Smooth muscle cell of the brain vasculature (primary cell): ENCODE measurements at places on chromosomes 6 and 20.

DNA sequence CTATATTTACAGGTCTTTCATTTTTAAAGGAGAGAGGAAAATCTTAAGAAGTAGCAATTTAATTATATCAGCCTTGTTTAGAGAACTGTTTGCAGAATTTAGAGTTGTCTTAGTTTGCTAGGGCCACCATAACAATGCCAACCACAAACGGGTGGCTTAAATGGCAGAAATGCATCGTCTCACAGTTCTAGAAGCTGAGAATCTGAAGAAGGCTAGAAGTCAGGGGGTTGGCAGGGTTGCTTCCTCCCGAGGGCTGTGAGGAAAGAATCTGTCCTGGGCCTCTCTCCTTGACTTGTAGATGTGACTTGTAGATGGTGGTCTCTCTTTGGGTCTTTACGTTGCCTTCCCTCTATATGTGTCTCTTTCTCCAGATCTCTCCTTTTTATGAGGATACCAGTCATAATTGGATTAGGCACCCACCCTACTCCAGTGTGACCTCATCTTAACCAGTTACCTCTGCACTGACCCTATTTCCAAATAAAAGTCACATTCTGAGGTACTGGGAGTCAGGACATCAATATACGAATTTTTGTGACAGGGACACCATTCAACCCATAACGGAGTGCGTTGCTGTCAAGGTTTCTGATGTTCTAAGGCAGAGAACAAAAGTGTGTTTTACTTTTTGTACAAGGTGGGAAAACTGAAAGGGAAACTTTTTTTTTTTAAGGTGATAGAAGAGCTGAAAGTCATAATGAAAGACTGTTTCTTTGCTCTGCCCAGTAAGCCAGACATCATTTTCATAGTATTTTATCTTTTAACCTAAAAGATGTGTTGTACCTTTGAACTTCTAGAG, 84.4 kb downstream of the SAMD3 start:
- DNase-seq: no peak

GRCh38 chr20:45433316-45433715, 17.4 kb downstream of the PIGT start:
- peak; percentile 36 for DNase-seq

- no peak for DNase-seq
Measured at GRCh38 chr20:1844325-1845162, 50.7 kb upstream of the SIRPA start.

GRCh38 chr6:80388507-80388906, 282.0 kb downstream of the BCKDHB start:
- DNase-seq: no peak

- no peak for DNase-seq
Measured at GRCh38 chr6:15952231-15953151, 176.4 kb upstream of the MYLIP start.

- no peak for DNase-seq
Measured at GRCh38 chr20:62161347-62161746, 17.8 kb downstream of the SS18L1 start.

- no peak for DNase-seq
Measured at GRCh38 chr20:44207126-44207723, 3.3 kb downstream of the OSER1 start.

DNA sequence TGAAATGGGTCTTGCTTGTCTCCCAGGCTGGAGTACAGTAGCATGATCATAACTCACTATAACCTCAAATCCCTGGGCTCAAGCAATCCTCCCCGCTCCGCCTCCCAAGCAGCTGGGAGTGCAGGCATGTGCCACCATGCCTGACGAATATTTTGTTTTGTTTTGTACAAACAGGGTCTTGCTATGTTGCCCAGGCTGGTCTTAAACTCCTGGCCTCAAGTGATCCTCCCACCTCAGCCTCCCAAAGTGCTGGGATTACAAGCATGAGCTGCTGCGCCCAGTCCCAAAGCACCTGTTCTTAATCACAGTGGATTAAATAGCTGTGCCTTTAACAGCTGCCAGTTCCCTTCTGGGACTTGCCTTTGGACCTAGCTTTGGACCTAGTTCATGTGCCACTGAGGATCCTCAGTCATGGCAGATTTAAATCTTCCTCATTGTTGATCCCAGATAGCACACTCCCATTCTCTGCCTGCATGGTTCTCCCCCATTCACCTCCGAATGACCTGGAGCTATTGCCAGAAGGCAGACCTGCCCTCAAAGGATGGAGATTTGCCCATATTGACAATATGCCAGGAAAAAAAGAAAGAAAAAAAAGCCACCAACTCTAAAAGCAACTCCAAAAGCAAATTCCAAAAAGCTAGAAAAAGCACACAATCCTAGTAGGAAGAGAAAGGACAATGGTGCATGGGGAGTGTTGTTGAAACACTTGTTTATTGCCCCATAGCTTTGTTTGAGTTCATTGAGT, 10.6 kb downstream of the POFUT1 start:
- DNase-seq: no peak

GRCh38 chr6:73610444-73611275, 43.1 kb downstream of the SLC17A5 start:
- no peak for DNase-seq

DNA sequence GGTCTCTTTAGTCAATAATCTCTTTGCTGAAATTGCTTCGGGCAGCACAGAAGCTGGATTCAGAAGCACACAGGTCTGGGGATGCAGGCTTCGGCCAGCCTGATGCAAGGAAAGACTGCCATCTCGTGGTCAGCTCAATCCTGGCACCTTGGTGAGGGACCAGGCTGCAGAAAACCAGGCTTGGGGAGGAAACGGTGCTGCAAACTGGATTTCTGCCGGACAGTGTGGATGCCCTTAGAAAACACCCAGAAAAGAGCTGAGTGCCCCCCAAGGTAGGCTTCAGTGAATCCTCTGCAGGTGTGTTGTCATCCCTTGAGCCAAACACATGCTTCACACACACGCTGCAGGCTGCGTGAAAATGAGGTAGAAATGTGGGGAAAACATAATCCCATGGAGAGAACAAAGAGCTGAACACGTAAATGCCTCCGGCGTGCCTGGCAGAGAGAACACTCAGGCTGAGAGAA, 89.8 kb upstream of the PAX1 start:
- peak; percentile 6 for DNase-seq

DNA sequence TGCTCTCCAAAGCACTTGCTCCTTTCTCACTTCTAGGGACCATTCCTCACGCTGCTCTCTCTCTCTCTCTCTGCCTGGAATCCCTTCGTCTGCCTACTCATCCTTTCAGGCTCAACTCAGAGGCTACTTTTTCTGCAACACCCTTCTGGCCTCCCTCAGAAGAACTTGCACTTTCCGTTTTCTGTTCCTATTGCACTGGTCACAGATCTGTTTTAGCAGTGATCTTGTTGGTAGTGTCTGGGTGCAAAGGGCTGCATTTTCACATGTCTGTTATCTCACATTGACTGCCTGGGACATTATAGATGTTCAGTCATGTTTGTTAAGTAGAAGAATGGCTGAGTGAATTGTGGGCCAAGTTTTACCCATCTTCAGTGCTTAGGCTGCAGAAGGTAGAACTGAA, 63.5 kb downstream of the RIN2 start:
- no peak for DNase-seq

GRCh38 chr20:25088267-25088666, 6.3 kb upstream of the VSX1 start:
- no peak for DNase-seq

GRCh38 chr6:31582230-31582643, at the start of gene LTB:
Gene LTB, minus strand, starts transcription at chr6:31582424. Its CDS starts 7 bp downstream, at chr6:31582417.
- DNase-seq: no peak

- no peak for DNase-seq
Measured at GRCh38 chr6:91485047-91485446, 898.2 kb upstream of the MAP3K7 start.

- DNase-seq: no peak
Measured at GRCh38 chr20:362271-363254, 15.7 kb downstream of the NRSN2 start.

DNA sequence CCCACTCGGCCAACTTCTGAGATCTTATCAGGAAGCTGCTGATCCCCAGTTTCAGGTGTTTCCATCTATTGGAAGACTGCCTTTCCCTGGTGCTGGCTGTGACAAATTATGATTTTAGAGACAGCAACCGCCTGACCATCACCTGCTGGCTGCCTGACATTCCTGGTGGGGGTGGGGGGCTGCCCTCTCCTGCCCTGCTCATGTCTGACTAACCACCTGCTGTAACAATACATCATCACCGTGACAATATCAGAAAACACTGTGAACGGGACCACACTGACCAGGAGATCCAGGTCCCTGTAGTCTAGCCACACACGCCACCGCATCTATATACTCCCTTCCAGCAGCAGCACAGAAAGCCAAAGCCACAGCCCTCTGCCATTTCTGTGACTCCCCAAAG, 537.5 kb downstream of the QKI start:
- no peak for DNase-seq

- DNase-seq: no peak
Measured at GRCh38 chr20:45051204-45052060, 49.5 kb downstream of the KCNS1 start.

DNA sequence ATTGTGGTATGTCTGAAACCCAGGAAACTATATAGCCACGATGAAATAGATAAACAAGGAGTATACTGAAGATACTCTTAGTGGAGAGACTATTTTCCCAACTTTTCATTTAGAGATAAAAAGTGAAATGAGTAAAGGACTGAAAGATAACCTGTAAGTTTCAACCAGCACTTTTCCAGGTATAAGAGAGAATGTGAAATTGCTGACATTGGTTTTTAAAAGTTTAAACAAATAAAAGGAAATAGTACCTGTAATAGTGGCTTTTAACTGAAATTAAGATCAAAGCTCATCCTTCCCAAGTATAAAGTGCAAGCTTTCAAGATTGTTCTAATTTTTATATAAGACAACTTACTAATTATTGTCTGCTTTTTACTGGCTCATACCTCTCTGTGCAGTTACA, 130.2 kb upstream of the CCN2 start:
- no peak for DNase-seq

GRCh38 chr6:98416027-98416426, 418.3 kb upstream of the POU3F2 start:
- no peak for DNase-seq

GRCh38 chr20:33604991-33605370, 57.1 kb upstream of the C20orf144 start:
- DNase-seq: no peak

GRCh38 chr6:110728501-110728900, 86.8 kb downstream of the CDK19 start:
- no peak for DNase-seq

GRCh38 chr20:51985013-51985415, 182.7 kb upstream of the SALL4 start:
- peak; percentile 73 for DNase-seq

- no peak for DNase-seq
Measured at GRCh38 chr20:57675773-57676172, 34.0 kb downstream of the PMEPA1 start.

DNA sequence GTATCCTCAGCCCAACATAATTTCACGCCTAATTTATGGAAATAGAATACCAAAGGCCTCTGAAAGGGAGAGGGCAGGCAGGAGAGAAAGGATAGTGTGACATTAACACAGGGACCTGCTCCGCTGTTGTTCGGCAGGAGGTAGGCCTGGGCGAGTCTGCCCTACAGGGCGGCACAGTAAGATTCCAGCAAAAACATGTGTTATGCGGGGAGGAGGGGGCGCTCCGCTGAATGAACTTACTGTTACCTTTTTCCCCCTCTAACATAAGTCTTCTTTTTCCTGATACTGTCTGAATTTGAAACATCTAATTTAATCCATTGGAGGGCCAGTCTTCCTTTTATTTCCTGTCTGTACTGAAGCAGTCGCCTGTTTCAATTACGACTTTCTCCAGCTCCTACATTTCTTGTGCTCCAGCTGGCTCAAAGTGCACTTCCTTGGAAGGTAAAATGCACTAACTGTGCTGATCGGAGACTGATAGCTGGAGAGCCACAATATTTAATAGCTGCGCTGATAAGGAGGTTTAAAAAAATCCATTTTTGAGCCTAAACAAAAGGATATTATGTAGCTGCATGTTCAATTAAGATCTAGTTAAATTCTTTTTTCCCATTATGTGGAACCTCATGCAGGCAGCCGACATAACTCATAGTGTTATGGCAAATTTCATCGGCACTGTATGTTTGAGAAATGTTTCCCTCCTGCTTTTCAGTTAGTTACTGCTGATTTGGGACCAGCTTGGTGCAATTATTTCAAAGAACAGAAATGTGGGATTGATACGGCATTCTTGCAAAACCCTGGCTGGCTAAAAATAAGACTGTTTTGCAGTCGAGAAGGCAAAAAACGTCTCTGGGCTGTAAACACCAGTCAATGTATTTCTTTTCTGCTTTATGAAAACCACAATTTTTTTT, 193.0 kb downstream of the FOXC1 start:
- DNase-seq: no peak

DNA sequence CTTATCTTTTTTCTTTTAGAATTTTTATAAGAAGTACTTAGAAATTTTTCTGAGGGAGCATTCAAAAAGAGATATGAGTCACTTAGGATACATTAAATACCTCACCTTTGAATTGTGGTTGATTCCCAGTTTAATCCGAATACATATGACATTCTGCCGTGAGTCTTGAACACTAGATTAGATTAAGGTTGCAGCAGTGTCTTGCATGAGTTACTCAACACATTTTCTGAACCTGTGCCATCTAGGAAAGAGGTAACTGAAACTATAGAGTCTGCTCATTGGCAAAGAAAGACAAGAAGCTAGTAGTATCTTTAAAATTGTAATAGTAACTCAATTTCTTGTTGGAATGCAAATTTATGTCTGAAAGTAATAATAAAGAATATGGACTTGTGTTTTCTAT, 14.9 kb downstream of the PEX3 start:
- no peak for DNase-seq

- DNase-seq: no peak
Measured at GRCh38 chr20:38076548-38076947, 43.0 kb downstream of the RPRD1B start.

DNA sequence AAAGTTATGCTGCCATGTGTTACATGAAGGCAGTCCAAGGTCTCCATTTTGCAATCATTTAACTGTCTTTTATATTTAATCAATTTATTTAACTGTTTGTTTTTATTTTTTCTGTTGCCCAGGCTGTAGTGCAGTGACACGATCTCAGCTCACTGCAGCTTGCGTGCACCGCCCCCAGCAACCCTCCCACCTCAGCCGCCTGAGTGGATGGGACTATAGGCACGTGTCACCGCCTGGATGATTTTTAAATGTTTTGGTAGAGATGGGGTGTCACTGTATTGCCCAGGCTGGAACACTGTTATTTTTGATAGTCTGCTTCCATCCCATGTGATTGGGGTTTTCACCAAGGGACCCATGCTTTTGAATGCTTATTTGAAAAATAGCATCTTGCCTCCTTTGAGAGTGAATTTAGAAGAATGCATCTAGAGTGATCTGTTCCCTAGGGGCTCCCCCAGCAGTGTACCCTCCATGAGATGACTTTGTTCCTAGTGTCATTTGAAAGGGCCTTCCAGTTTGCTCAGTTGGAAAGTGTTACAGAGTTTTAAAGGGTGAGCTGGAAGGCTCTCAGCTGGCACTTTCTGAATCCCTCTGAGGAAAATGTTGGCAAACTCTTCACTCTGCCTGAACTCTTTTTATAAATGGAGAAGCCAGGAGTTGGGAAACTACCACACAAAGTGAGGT, 143.4 kb downstream of the JARID2 start:
- no peak for DNase-seq

DNA sequence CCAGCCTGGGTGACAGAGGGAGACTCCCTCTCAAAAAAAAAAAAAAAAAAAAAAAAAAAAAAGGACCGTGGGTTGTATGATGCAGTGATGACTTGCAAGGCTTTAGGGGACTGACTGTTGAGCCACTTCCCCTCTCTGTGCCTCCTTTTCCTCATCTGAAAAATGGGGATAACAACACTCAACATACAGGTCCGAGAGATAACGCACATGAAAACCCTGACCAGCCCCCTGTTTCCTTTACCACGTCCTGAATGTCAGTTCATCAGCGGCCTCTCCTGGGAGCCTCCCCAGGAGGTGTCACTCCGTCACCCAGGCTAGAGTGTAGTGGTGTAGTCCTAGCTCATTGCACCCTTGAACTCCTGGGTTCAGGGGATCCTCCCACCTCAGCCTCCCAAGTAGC, 3.9 kb downstream of the SLA2 start:
- DNase-seq: no peak
